T1000 (cell line): ENCODE measurements at places on chromosomes 2 and 18.

DNA sequence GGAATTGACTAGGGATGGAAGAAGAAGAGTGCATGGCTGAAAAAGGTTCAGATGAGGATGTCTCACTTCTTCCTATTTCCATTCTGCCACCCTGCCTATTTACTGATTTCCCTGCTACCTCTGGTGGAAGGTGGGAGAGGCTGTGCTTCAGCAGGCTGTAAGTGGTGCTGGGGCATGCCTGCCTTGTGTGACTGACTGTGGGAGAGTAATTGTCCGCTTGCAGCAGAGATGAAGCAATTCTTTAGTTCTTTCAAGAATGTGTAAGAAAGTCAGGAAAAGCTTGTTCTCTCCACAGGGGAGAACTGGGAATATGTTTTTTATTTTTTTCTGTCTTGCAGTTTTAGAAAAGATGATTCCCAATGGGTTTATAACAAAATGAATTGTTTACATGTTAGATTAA, 72.5 kb upstream of the NYAP2 start:
- no peak for DNase-seq

DNA sequence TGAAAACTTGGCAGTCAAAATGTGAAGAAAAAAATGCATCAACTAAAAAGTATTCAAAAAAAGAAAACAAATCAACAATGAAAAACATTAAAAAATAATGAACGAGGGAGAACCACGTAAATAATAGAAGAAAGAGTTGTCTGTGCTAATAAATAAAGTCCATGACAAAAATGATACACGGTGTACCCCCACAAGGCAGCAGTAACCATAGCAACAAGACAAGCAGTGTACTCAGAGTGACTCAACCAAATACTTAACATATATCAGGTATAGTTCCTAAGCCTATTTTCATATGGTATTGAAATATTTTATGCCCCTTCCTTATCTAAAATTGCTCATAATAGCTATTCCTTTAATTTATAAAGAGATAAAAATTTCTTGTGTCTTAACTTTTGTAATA, 162.3 kb upstream of the TMEM200C start:
- DNase-seq, result no peak

GRCh38 chr18:12774982-12775381, 72.1 kb downstream of the PSMG2 start:
- no peak for DNase-seq

GRCh38 chr2:857937-858336, 92.7 kb upstream of the SNTG2 start:
- DNase-seq, result no peak

GRCh38 chr2:18123211-18123570, 244.7 kb downstream of the KCNS3 start:
- DNase-seq, result no peak

DNA sequence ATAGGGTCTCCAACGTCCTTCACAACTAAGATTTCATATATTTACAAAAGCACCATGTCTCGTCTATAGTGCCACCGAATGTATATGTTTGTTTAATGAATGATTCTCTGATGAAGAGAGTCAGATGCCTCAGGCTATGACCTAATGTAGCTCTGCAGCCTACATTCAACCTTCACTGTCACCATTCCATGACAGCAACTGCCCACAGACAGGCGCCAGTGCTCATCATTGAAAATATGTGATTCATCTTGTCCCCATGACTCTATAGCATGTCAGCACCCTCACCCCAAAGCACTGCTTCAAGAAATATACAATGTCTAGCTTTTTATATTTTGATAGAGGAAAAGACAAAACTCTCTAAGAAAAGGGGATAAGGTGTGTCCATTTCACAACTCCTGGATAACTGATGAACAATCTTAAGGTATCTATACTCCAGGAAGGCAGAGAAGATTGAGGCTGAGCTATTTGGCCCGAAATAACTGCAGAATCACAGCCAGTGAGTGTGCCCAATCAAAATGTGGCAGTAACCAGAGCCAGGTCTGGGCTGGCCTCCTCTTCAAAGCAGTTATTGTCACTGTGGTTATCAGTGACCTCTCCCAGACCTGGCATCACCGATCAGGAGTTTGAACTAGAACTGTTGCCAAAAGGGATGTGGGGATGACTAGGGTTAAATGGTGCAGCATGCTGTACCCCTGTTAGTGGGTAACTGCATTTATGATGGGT, 246.6 kb downstream of the SETBP1 start:
- DNase-seq, result no peak

GRCh38 chr2:74457549-74458131, 598 bp upstream of the WBP1 start:
- DNase-seq, result no peak

DNA sequence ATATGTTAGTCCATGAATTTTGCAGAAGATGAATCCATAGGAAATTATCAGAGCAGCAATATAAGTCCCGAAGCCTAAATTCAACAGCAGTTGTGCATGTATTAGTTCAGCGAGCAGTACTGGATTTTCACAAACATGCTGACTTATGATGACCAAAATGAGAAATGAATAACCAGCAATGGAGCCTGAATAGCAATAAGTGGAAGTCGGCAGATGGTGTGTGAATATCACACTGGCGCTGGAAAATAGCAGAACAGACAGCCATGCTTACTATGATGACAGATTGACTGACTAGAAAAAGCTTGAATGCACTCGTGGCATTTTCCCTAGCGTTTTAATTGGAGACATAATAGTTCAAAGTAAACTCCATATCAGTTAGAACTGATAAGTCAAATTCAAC, 1114.5 kb downstream of the DSC3 start:
- no peak for DNase-seq

- DNase-seq, result no peak
Measured at GRCh38 chr2:135984199-135985017, 1.0 kb downstream of the DARS1 start.

GRCh38 chr2:102063487-102063911, 71.7 kb downstream of the IL1R2 start:
- DNase-seq, result no peak

DNA sequence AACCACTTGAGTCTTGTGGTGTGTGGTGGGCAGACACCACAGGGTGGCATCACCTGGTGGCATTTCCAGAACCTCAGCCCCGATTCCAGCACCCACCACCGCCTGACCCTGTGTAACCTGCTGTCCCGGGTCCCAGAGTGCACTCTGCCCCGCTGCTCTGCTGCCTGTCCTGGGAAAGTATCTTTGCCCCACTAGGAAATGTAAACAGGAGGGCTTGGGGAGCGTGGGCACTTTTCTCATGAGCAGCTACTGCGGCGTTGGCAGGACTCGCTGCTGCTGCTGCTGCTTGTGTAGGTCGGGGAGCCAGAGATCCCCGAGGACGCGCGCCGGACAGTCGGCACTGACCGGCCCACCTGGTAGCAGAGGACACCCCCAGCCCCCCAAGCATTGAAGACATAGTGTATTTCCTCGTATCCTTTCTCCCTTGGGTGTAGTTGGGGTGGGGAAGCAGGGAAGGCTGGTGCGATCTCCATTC, 13.4 kb downstream of the DTYMK start:
- DNase-seq, result no peak

- DNase-seq, result no peak
Measured at GRCh38 chr2:239161711-239162140, 239.1 kb downstream of the HDAC4 start.

- DNase-seq, result no peak
Measured at GRCh38 chr2:158619496-158619895, 162.7 kb downstream of the PKP4 start.

GRCh38 chr2:25822190-25823117, 55.8 kb downstream of the ASXL2 start:
- no peak for DNase-seq

DNA sequence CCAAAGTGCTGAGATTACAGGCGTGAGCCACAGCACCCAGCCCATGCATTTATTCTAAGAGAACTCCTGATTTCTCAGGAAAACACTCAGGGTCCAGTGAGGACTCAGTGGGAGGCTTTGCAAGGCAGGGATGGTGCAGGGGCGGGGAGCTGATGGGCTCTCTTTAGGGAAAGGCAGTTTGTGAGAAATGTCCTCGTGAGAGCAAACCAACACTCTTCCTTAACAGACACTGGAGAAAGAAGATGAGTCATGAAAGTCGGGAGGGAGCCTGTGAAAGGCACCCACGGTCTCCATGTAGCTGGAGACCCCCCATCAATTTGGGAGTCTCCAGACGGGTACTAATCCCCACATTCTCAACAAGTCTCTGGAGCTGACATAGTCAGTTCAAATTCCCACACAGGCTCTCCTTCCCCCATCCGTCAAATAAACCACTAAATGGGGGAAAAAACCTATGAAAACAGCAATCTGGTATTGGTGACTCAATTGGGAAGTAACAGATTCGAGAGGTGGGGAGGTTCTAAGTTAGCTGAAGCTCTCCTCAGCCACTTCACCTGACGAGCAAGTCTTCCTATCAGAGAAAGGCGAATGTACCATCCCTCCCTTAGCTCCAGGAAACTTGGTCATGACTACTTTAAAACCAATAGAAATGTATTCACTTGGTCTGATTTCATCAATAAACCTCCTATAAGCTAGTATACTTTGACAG, 11.0 kb upstream of the CREG2 start:
- DNase-seq, result no peak

GRCh38 chr2:84958135-84959059, 12.6 kb upstream of the KCMF1 start:
- DNase-seq, result peak; percentile 78

- no peak for DNase-seq
Measured at GRCh38 chr18:49838381-49838780, 25.0 kb upstream of the ACAA2 start.

GRCh38 chr2:239192456-239192855, 208.4 kb downstream of the HDAC4 start:
- DNase-seq, result no peak

- no peak for DNase-seq
Measured at GRCh38 chr2:242038928-242039341, 169.4 kb downstream of the RTP5 start.

DNA sequence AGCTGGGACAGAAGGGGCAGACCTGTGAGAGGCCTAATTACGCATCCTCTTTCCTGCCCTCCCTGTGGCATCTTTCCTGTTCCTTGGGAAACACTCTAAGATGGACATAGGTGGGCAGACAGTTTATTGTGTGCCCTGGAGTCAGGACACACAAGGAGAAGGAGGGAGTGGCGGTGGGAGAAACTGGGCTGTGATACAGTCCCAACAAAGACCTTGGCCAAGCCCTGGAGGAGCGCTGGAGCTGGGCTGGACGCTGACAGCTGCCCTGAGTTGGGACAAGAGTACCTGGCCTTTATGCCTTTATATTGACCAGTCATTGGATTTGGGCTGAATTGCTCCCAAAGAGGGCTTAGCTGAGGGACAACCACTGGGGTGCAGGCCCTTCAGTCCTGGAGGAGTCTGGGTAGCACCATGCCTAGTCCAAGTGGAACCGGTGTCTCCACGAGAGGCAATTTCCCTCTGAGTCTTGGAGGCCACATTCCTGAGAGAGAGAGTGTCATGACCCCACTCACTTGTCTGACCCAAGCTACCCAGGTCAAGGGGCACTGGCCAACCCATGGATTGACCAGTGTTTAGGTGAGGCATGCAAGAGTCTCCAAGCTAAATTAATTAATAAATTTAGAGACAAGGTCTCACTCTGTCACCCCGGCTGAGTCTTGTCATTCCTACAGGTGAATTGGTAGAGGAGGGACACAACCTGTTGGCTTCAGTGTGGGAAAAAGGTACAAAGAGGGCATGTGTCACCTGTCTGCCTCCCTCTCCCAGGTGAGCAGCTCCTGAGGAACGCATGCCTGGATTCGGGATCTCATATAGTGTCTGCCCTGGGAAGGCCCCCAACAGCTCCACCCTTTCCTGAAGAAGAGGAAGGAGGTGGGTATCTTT, 107.1 kb upstream of the ST3GAL5 start:
- DNase-seq, result no peak

DNA sequence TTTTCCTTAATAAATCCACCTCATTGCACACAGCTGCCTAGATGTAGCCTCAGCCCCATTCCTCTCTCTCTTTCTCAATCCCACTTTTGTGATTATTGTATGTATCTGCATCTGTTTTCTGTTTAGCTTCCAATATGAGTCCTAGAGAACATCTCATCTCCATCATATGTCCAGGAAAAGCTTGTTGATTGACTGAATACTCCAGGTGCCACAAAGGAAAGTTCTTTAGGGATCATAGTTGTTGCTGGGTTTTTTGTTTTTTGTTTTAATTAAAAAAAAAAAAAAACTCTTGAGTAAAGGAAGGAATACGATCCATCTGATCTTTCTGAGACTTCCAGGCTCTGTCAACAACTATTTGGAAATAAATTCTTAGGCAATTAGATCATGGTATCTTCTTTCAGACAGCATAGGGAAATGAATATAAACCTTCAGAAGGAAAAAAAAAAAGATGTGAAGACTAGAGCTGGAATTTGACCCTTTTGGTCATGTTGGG, 42.5 kb downstream of the KIAA2012 start:
- DNase-seq, result no peak

DNA sequence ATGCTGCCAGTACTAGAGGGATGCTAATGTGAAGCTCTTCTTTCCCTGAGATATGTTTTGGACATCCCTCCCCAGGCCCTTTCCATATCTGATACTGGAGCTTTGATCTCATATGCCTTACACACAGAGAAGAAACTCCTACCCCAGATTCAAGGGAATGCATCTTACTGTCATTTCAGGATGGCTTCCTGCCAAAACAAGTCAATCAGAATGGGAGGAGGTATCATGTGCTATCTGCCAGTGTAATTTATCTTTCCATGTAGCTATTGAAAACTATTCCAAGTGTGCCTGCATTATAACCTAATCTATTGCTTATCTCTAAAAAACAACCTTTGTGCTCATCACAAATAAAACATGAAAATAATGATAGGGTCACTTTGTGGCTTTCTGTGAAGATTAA, 269.9 kb upstream of the SETBP1 start:
- DNase-seq, result no peak

DNA sequence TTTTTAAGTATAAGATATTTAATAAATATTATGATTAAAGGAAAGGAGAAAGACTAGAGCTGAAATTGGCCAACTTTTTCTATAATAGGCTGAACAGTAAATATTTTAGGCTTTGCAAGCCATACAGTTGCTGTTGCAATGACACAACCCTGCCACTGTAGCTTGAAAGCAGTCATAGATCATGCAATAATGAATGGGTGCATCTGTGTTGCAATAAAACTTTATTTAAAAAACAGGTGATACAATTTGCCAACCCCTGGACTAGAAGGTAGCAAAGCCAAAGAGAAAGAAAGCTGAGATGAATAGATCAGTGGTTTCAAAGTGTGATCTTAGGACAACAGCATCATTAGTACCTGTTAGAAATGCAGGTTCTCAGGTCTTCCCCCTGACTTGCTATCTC, 219.1 kb downstream of the SETBP1 start:
- DNase-seq, result no peak

GRCh38 chr2:75035444-75036353, 77.3 kb downstream of the POLE4 start:
- no peak for DNase-seq

GRCh38 chr2:36489281-36489680, 108.7 kb downstream of the FEZ2 start:
- peak; percentile 24 for DNase-seq

- DNase-seq, result no peak
Measured at GRCh38 chr18:3281456-3282400, 19.8 kb downstream of the MYL12B start.

GRCh38 chr2:234081970-234082822, 31.7 kb downstream of the SPP2 start:
- DNase-seq, result no peak
